Activated T-cell treated with anti-CD3 and anti-CD28 coated beads for 48 hours (primary cell): ENCODE measurements at places on chromosomes 11 and 22.

DNA sequence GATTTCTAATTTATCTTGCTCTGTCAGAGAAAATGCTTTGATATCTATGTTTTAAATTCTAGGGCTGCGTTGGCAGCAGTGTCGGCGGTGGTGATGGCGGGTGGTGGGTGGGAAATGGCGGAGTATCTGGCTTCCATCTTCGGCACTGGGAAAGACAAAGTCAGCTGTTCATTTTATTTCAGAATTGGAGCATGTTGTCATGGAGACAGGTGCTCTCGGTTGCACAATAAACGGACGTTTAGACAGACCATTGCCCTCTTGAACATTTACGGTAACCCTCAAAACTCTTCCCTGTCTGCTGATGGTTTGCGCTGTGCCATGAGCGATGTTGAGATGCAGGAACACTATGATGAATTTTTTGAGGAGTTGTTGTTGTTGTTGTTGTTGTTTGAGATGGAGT lies 36.1 kb upstream of the PHOX2A start:
- DNase-seq, result no peak

DNA sequence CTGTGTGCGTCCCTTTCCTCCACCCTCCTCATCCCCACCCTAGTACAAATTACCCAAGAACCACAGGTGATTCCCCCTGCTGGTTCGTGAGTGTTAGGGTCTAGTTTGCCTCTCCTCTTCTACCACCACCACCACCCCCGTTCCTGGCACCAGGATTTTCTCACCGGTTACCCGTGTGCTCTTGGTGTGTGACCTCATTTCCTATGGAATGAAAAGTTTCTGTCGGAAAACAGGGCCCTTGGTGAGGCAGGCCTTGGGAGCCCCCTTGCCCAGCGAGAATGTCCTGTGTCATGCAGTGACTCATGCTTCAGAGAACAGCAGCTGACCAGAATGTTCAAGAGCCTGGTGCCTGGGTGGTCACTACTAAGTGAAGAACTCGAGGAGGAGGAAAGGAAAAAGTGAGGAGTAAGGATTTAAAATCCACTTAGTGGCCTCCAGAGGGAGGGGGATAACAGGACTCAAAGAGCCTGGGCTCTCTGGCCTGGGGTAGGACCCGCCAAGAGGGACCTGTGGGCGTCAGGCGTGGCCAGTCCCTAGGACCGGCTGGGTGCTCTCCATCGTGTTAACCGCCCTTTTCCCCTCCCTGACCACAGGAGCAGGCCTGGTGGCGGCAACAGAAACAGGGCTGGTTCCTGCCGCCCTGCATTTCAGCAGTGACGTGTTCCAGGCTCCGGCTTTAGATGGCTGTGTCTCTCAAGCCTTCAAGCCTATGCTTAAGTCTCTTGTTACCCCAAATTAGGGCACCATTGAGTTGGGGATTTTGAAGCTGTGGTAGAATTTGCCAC lies 30.2 kb downstream of the C22orf31 start:
- no peak for DNase-seq

GRCh38 chr22:37242395-37242918 lies 1.6 kb downstream of the RAC2 start:
- peak; percentile 85 for DNase-seq

- DNase-seq, result no peak
Measured at GRCh38 chr11:117953024-117953671, 23.9 kb upstream of the TMPRSS13 start.

DNA sequence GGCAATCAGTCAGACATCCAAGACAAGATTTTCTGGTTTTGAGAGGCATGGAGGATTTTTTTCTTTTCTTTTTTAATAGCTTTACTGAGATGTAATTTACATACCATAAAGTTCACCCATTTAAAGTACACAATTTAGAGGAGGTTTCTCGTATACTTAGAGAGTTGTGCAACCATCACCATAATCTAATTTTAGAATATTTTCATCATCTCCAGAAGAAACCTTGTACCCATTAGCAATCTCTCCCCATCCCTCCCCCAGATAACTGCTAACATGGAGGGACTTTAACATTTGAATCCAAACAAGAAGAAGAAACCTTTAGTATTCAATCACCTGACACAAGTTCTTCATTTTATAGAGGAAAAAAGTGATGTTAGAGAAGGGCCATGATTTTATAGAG lies 83.6 kb downstream of the CLPB start:
- no peak for DNase-seq

DNA sequence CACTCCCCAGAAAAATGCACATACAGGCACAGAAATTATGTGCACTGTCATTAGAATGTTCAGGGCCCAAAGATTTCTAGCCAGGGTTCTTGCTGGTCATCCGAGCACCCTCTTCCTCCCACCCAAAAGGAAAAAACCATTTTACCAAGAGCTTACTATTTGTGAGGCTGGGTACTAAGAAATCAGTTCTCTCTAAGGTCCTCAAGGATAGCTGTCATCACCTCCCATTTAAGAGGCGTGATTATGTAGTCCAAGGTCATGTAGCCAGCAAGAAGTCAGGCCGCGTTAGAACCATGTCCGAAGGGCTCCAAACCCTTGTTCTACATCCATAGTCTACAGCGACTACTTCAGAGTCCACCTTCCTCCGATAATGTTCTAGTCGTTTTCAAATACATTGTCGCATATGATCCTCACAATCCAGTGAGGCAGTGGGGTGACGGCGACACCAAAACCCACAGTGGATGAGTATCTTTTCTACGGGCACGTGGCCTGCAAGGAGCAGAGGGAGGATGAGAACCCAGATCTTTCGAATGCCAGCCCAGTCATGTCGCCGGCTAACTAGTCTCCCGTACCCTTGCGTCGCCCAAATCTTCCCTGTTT lies 634 bp downstream of the TIMM8B start:
- DNase-seq, result peak; percentile 31
